MV-4-11 (cell line): ENCODE measurements at places on chromosomes 6 and 20.

- DNase-seq, result no peak
Observed at GRCh38 chr6:75472885-75473284, 20.7 kb downstream of the FILIP1 start.

DNA sequence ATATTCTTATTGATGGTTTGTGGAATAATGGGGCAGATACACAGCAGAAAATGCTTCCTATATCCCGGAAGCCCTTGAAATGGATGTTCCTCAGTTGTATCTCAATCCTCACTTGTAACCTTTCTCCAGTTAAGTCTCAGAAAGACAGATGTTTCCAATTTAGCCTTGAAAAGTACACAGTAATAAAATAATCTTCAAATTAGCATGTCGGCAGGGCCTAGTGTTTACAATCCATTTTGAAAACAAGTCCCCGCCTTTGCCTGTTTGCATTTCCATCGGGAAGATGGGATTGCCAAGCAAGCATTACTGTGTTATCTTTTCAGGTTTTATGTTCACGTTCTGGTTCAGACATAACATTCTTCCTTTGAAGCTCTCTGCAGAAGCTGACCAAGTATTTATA, 41.5 kb downstream of the SNRNP48 start:
- DNase-seq, result no peak

DNA sequence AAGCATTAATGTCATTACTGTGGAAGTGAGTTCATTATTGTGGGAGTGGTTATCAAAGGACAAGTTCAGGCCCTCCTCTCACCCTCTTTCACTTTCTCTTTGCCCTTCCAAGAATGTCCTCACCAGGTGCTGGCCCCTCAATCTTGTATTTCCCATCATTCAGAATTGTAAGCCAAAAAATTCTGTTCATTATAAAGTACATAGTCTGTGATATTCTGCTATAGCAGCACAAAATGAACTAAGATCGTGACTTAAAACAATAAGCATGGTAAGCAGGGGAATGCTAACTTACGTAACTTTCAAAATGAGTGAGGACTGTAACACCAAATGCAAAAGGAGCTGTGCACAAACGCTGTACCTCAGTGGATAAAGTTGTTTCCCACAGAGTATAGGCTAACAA, 515.7 kb upstream of the BTBD3 start:
- no peak for DNase-seq

DNA sequence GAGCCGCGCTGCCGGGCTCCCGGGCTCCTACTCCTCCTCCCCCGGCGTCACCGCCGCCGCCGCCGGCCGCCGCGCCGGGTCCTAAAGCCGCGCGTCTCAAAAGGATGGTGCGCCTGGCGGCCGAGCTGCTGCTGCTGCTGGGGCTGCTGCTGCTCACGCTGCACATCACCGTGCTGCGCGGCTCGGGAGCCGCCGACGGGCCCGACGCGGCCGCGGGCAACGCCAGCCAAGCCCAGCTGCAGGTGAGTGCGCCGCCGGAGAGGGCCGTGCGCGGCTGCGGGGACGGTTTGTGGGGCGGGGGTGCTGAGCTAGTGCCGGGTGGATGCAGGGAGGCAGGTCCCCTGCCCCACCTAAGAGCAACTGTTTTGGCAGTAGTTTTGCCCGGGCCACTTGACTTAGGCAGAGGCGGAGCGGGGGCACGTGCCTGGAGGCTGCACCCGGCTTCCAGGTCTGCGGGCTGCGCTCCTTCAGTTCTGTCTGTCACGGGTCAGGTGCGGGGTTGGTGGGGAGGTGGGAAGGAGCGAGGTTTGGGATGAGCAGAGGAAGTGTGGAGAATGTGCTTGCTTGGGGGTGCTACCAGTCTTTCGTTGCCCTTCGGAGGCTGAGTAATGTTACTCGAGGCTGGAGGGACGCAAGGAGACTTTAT, 722 bp downstream of the ISM1 start:
- peak; percentile 33 for DNase-seq

GRCh38 chr20:34445177-34446065, 70.8 kb upstream of the DYNLRB1 start:
- DNase-seq, result no peak

DNA sequence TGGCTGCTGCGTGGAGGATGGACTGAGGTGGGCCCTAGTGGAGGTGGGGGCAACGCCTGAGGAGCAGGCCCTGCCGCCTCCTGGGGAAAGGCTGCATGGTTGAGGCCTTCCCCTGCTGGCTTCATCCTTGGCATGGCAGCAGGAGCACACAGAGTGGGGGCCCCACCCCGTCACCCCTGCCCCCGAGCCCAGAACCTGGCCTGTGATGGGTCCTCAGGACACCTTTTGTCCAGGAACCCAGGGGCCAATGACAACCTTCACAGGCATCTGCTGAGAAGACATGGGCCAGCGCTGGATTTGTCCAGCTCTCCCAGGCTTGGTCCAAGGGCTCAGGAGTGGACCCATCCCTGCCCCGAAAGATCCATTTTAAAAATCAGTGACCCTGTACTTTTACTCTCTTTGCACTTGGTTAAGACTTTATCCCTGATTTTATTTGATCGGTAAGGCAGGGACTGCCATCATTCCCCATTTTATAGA, 575 bp upstream of the SLC17A9 start:
- DNase-seq, result no peak

- peak; percentile 5 for DNase-seq
Observed at GRCh38 chr6:109187399-109188114, 92.2 kb downstream of the CEP57L1 start.

- no peak for DNase-seq
Observed at GRCh38 chr6:106692112-106692818, 62.9 kb downstream of the QRSL1 start.

GRCh38 chr20:32674362-32674789, 635 bp upstream of the C20orf203 start:
- peak; percentile 90 for DNase-seq
